ENCODE measurements at places on chromosomes 6 and 20.

GRCh38 chr6:81978230-81978629, 225.7 kb upstream of the TENT5A start:
- DNase-seq: no peak

DNA sequence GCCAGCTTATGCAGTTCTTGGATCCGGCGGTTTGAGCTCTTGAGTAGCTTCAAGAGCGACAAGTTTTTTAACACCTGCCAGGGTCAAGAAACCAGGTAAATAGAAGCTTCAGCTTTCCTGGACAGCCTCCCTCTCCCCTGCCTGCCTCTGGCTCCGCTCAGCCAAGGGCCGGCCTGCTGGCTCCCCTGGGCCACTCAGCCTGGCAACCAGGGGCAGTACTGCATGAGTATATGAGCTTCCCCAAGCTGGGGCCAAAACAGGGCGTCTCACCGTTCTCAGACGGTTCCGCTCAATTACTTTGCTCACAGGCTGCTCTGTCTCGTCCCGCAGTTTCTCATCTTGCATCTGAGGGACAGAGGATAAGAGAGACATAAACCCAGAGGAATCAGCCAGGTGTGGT, 856 bp downstream of the TP53TG5 start:
- no peak for DNase-seq

DNA sequence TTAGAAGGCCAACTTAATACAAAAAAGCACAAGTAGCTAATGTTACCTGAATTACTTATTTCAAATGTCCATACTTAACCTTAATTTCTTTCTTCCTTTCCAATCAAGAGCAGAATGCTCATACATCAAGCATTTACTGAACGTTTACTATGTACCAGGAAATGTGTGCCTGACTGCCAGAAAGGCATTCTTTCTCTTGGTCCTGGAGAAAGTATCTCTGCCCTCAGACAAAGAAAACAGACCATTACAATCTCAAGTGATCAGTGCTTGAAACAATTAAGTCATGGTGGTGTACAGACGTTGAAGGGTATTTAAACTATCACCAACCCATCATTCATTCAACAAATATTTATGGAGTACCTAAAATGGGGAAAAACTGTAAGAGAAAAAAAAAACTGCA, 26.4 kb downstream of the CSNK2A1 start:
- no peak for DNase-seq

- no peak for DNase-seq
Measured at GRCh38 chr6:98452685-98453084, 381.7 kb upstream of the POU3F2 start.

DNA sequence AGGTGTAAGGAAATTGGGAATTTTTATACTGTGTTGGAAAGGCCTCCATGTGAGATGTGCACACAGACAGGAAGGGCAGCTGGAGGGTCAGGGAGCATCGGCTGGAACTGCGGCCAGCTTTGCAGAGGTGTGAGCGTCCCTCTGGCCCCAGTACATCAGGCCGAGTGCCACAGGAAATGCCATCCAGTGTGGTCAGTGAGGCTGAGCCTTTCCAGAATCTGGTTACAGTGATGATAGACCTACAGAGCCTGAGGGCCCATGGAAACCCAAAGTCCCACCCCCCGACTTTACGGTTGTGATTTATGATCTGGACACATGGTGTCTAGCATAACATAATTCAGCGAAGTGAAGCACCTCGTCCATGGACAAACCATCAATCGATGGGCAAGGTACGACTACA, 137.3 kb upstream of the PDE10A start:
- no peak for DNase-seq

DNA sequence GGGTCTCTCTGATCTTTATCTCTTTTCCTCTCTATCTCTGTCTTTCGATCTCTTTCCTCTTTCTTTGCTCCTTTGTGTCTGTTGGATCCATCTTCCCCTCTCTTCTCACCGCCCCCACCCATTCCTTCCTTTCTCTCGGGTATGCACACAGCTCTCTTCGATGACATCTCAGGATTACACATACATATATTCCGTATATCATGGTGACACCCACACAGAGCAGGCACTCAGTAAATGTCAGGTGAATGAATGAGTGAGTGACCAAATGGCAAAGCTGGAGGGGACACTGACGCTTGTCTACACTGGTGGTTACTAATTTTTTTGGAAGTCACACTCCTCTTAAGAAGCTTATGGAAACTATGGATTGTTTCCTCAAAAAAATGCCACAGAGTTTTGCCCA, 9.9 kb downstream of the VSTM2L start:
- DNase-seq: no peak

DNA sequence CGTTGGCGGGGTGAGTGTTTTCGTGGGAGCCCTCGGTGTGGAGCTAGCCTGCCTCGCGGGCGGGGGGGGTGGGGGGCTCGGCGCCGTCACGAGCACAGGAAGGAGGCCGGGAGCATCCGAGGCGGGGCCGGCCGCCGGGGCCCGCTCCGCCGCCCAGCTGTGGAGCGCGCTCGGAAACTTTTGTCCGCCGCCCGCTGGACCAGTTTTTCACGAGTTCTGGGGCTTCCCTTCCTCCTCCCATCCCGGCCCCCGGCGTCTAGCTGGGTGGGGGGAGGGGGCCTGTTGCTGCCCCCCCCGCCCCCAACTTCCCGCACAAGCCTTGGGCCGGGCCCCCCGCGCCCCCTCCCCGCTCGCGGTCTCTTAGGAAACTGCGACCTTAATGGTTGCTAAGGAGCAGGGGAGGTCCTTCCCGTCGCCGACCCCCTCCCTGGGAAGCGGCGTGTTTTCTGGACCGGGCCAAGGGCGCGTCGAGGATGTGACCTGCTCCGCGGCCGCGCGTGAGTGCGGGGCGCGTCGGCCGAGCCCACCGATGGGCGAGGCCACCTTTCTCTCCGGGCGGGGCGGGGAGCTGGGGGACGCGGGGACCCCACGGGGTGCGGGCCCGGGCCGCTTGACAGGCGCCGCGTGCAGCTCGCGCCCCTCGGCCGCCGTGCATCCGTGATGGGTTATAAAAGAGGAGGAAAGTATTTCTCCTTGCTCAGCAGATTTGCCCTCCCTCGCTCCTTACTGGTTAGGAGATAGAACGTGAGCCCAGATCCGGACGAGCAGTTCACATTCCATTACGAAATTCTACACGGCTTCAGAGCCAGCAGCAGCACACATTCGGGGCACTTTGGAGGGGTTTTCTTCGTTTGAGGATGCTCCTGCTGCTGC, 1.4 kb downstream of the RREB1 start:
- DNase-seq: peak; percentile 14

DNA sequence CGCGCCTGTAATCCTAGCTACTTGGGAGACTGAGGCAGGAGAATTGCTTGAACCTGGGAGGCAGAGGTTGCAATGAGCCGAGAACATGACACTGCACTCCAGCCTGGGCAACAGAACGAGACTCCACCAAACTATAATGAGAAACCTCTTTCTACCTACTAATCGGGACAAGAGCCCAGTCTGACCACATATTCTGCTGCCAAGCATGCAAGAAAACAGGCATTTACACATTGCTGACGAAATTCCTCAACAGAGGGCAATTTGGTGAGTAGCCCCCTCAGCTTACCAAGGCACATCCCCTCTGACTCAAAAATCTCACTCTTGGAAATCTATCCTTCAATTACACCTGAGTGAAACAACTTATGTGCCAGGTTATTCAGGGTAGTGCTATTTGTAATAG, 81.2 kb downstream of the SLC23A2 start:
- no peak for DNase-seq

DNA sequence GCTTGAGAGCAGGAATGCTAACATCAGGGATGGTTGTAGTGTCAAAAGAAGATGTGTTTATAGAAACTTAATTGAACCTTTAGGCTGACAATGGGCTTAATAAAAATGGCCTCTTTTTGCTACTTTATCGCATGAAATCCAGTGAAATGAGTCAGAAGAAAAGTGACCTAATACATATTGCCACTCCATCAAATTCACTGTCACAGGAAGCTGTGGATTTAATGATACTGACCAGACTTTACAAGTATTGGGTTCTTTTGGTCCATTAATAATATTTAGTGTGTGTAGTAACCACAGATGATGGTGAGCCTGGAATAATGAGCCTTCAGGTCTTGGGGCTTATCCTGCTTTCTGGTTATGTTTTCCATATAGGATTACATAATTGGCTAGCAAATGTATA, 231.8 kb upstream of the GMDS start:
- DNase-seq: no peak

DNA sequence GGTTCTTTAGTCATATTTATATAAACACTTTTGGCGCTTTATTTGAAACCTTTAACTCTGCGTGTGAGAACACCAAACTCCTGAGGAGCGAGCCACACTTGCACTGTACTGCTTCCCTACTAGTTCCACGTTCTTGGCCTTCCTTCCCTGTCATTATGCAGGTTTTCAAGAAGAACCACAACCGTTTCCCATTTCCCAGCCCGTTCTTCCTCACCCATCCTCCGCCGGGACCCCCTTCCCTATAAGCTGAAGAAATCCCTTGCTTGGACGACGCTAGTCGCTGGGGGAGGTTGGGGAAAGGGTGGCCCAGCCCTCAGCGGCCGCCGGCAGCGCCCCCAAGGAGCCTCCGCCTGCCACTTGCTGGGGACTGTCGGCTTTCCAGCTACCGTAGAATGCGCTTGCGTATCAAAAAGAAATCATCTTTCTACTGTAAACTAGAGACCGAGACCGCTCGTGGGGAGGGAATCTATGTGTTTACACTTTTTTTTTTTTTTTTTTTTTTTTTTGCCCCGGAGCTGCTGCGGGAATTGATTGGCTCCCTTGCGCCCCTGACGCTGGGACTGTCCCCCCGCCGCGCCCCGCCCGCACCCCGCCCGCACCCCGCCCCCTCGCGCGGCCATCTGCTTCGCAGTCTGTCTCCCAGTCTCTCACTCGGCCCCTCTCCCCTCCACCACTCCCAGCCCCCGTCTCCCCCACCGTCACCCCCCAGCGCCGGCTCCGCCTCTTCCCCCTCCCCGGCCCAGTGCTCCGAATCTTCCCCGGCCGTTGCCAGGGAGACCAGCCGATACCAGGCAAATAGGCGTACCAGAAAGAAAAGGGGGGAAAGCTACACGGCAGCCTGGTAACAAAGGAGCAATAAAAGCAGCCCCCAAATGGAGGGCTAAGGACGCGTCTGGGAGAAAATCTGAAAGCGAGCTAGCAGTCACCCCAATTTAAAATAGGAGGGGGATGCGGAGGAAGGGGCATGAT, 2.3 kb upstream of the MARCKS start:
- DNase-seq: no peak

- DNase-seq: no peak
Measured at GRCh38 chr6:11439017-11439420, 98.5 kb upstream of the TMEM170B start.

DNA sequence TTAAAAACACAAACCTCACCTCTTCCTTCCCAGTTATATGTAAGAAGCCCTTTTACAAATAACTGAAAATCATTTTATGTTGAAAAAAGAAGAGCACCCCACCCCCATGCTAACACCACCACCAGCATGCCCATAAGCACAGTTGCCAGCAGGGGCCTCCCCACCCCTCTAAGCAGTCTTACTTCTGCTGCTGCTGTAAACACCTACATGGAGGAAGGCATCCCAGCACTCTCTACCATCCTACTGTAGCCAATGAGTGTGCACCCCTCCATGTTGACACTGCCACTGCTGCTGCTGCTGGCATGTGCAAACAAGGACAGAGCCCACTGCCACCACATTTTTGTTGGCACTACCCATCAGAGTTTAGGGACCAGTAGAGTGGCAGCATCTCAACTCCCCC, 49.6 kb upstream of the PHIP start:
- no peak for DNase-seq

DNA sequence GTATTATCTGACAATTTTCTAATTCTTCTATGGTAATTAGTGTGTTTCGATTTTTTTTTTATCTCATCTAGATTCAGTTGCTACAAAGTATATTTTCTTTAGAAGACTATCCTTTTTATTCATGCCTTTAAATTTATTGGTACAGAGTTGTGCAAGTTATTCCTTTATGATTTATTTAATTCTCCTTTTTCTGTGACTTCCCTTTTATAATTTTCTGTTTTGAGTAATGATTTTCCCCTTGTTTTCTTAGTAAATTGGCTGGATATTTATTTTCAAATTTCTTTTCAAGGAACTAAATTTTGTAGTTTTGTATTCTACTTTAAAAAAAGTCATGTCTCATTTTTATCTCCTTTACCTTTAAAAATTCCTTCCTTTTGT, 2.4 kb upstream of the IL22RA2 start:
- DNase-seq: no peak

DNA sequence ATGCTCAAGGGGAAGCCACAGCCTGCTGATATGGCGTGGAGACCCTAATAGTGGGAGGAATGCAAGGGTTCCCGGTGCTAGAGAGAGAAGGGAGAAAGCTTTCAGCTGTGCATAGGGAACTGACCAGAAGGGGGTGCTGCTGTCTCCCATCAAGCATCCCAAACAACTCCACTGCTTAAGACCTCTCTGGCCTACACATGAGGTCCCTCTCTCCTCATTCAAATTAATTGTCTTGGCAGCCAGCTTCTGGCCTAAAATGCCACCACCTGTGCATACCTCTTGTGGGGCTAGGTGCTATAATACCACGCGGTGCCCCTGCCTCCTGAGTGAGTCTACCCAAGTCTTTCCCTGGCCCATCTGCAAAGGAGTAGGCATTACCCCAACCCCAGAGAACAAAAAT, 14.5 kb downstream of the ADISSP start:
- DNase-seq: peak; percentile 42

DNA sequence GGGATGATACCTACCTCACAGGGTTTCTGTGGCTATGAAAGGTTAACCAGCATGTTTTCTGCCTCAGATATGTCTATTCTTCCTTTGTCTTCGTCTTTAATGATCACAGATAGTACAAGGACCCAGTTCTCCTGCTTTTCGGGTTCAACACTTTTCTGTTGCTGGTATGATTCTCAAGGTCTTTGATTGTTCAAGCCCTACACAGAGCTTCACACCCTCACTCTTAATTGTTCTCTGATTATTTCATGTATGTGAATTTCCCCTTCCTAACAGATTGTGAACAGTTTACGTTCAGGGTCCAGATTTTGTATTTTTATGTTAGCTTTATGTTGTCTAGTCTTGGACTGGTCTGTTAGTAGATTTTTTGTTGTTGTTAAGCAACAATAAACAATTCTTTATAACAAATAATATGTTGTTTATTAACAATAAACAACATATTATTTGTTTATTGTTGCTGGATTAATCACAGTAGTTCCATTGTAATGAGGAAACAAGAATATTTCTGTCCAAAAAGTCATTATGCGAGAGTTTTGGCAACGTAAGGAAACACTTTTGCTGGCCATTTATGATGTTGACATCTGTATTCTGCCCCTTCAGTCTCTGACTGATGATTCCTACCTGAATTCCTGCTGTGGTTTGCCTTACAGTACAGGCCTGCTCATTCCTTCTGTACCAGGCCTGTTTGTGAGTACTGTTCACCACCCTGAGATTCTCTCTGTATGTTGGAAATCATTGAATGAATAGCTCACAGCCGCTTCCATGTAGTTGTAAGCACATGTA, 27.2 kb upstream of the TULP4 start:
- DNase-seq: no peak

- no peak for DNase-seq
Measured at GRCh38 chr6:107398001-107398400, 61.4 kb downstream of the PDSS2 start.

GRCh38 chr6:43785220-43785752, 15.3 kb downstream of the VEGFA start:
- DNase-seq: no peak
